Activated T-cell treated with anti-CD3 and anti-CD28 coated beads, Interleukin-2, amount 50 U/mL, for 4 hours (primary cell): ENCODE measurements at places on chromosomes 3 and 15.

DNA sequence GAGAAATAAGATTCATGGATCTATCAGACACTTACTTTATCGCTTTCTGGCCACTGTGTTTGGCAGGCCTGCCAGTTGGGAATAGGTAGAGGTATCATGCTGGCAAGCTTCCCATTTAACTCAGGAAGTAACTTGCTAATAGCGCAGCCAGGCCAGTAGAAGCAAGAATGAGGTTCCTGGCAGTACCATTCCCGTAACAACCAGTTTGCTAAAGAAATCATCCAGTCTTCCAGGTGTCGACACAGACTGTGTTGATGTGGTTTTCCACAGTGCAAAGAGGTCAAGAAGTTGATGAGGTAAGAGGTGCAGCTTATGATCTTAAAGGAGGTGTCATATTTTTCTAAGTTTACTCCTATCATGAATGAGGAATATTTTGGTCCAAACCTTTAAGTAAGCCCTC, 46.2 kb downstream of the DPH6 start:
- no peak for DNase-seq

GRCh38 chr3:129608087-129608935, 1.8 kb upstream of the PLXND1 start:
- DNase-seq: no peak

DNA sequence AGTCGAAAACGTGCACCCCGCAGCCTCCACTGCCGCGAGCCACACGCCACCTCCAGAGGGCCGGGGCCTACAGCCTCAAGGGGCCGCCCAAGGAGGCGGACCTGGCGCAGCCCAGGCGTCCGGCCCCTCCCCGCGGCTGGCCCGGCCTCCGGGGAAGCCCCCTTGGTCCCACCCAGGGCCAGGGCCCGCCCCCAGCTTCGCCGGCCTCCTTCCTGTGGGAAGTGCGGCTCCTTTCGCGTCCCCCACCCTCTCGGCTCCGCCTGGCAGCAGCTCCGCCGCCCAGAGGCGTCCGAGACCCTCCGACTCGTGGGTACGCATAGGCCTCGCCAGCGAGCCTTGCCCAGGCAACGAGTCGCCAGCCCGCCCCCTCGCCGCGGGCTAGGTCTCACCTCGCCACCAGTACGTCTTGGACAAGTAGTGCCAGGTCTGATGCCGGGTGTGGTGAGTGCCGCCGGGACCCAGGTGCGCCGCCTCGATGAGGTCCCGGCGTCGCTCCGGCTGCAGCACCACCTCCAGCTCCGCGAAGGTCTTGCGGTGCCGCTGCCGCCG, 642 bp downstream of the ZBTB11 start:
- DNase-seq: peak; percentile 93

DNA sequence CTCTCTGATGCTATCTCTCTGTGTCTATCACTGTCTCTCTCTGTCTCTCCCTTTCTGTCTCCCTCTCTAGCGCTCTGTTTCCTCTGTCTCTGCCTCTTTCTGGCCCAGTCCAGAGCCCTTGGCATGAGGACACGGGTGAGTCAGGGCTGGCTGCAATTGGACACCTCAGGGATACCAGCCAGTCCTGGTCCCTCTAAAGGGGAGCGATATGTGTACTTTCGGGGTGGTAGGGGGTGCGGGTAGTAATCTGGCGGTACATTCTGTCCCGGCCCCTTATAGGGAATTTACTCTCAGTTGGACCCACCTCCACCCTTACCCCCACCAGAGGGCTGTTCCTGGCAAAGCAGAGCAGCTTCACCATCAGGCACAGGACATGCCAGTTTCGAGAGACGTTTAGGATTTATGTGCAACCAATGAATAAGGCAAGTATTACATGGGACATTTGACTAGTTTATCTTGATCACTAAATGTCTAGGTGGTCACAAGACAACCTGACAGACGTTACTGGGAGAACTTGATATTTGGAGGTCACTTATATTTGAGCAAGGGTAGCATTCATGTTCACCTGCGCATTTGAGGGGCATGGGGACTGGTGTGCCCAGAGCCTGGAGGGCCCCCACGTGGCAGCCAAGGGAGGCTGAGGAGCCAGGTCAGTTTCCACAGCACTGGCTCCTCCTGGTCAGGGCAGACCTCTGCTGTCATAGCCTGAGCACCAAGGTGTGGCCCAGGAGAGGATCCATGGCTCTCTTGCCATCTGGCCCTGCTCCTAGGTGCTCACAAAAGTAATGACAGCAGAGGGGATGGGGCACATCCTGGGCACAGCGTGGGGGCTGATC, 256.1 kb downstream of the PLCL2 start:
- DNase-seq: no peak

- no peak for DNase-seq
Measured at GRCh38 chr3:62710751-62711150, 164.5 kb downstream of the CADPS start.

GRCh38 chr3:168473334-168473890, 377.7 kb upstream of the GOLIM4 start:
- DNase-seq: no peak

DNA sequence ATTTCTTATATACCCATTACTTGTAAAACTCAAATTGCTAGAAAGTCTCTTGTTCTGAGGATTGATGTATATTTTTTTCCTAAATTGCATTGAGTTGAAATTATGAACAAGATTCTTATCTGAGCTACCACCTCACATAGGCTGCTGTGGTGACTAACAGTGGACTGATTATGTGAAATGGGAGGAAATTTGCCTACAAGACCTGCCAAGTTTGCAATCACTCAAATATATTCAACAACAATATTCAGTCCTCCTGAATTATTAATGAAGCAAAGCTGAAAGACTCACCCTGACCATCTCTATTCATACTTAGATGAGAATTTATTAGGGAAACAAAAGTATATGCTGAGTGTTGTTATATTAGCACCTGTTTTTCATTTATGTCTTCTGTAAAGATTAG, 412.6 kb upstream of the SEMA6D start:
- DNase-seq: no peak

- no peak for DNase-seq
Measured at GRCh38 chr15:25249236-25250010, 189.4 kb downstream of the UBE3A start.

DNA sequence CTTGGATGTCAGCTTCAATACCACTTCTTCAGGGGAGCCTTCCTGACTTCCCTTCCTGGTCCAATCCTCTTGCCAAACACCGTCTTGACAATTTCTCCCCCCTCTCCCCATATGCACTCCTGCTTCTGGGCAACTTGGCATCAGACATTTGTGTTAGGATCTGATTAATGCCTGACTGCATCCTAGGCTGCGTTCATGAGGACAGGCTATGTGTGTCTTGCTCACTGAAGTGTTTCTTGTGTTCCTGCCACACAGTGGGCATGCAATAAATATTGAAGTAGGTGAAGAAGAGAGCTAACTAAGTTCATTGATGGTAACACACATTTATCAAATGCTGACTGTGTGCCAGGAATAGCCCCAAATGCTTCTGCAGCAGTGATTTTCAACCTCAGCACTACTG, 36.4 kb upstream of the WNT5A start:
- DNase-seq: no peak

GRCh38 chr15:77606142-77607034, 26.3 kb downstream of the LINGO1 start:
- no peak for DNase-seq

DNA sequence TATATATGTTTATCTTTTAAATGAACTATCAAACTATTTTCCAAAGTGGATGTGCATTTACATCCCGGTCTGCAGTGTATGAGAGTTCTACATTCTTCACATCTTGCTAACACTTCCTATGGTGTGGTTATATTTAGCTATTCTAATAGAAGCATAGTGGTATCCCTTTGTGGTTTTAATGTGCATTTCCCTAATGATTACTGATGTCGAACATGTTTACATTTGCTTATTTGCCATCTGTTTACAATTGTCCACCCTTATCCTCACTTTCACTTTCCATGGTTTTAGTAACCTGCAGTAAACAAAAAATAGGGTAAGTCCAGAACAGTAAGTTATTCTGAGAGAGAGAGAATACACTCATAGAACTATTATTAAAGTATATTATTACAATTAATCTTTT, 360.5 kb upstream of the NAALADL2 start:
- no peak for DNase-seq

- DNase-seq: no peak
Measured at GRCh38 chr3:44001072-44001471, 240.6 kb upstream of the TOPAZ1 start.

DNA sequence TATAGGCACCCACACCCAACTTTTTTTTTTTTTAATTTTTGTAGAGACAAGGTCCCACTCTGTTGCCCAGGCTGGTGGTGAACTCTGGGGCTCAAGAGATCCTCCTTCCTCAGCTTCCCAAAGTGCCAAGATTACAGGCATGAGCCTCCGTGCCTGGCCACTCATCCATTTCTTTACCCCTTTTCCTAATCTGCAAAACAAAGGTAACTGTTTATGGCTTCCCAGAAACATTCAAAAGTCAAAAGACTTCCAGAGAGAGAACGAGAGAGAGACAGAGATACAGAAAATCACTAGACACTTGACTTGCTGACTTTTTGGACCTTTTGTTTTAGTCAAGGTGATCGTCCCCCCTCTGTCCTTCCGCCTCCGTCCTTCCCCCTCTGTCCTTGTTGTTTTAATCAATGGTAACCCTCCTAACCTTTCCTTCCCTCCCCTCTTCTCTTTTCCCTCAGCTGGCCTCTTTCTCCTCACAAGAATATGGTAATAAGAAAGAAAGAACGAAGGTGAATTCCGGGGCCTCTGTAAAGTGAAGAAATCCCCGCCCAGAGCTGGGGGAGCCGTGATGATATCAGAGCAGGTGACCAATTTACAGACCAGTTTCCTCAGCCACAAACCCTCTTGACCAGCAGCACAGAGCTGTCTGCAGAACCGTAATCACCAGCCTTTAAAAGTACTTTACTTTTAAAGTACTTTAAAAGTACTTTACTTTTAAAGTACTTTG, 21.9 kb downstream of the KLHL6 start:
- DNase-seq: no peak

DNA sequence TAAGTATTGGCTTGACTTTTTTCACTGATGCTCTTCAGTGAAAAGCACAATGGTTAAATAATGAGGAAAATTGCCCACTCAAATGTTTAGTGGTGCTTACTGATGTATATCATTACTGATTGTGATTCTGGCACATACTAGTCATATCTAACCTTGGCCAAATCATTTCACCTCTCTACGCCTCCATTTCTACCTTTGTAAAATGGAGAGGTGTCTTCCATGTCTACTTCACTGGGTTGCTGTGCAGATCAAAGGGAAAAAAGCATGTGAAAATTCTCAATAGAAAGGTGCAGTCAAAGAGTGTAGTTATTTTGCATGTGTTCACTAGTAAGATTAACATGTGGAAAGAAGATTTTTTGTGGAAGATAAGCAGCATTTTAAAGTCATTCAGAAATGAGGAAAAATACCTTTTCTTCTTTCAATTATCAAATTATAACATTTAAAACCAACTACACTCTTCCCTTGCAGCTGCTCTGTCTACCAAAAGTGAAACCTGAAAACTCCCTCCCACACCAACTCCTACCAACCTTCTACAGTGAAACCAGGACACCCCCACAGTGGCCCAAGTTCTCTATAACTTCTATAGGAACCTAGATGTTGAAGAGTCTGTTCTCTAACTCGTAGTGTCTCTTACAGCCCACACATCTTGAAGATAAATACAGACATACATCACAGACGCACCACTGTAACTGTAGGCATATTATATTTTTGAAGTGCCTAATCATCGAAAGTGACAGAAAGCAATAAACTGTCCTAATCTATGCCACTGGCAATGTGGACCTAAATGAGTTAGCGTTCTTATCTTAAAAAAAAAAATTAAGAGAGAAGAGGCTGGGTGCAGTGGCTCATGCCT, 1.4 kb downstream of the CD200R1 start:
- peak; percentile 35 for DNase-seq

- no peak for DNase-seq
Measured at GRCh38 chr15:57377478-57377847, 1.2 kb downstream of the CGNL1 start.

- DNase-seq: no peak
Measured at GRCh38 chr3:138433892-138434275, 532 bp upstream of the ESYT3 start.

GRCh38 chr3:138915503-138916498, 31.1 kb downstream of the FOXL2 start:
- DNase-seq: peak; percentile 79

DNA sequence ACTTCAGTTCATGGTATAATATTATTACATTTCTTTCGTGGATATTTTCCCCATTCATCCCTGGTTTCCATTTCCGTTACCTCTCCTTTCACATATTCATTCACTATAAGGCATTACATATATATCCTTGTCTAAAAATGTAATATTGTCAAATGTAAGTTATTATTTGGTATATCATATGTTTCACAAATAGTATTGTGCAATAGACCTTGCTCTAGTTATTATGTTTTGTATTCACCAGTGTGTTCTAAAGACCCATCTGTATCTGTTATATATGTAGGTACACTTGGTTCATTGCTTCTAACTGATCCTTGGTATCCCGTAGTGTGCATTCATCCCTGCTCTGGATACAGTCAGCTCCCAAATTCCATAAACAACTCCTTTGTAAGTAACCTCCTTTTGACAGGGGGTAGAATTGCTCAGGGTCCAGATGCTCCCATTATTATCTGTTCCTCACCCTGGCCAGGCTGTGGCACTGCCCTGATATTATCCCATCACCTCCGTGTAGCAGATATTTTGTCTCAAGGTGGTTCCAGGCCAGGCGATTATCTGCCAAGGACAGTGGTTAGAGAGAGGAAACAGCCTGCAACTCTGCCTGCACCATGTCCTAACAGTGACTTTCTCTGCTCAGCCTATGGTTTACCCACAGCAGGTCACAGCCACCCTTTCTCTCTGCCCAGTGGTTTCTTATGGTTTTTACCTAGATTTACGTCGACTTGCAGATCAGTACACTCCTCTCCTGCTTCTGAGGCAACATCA, 29.2 kb downstream of the PAQR9 start:
- DNase-seq: no peak

DNA sequence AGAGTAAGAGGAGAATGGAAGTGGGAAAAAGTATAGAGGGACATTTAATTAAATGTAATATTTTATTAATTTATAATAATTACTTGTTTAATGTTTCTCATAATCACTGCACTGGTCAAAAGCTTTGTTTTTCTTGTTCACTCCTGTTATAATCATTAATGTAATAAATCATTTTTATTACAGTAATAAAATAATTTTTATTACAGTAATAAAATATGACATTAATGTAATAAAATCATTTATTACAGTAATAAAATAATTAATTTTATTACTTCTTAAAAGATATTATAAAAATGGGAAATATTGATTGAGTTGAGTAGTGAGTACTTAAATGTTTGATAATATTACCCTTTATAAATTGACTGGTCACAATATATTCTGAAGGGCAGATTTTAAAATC, 181.1 kb upstream of the SOX2 start:
- DNase-seq: no peak

- no peak for DNase-seq
Measured at GRCh38 chr15:60195611-60196010, 191.5 kb downstream of the FOXB1 start.

DNA sequence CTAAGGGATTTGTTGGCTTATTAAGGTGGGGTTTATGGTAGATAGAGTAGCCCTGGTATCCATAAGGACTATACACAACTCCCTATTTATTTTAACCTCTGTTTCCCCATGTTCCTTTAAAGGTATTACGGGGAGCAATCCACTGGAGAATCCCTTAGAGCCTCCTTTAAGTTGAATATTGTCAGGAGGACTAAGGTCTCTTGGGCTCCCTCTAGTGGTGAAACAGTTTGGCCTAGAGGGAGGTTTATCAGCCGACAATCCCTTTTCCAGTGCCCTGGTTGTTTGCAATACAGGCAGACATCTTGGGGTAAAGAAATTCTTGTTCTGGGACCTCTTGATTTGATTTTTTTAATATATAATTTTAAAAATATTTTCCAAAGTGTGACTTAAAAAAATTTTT, 12.9 kb downstream of the OPA1 start:
- peak; percentile 50 for DNase-seq

- no peak for DNase-seq
Measured at GRCh38 chr3:144516026-144516425, 544.4 kb downstream of the DIPK2A start.
